Activated naive CD8-positive, alpha-beta T cell treated with anti-CD3 and anti-CD28 coated beads for 36 hours (primary cell): ENCODE measurements at places on chromosomes 16 and 17.

- no peak overlapping the region for H3K4me3 ChIP-seq
- DNase-seq, result no peak
- H3K4me1 ChIP-seq, result no peaks in the 10 kb centered on the region
- no peaks in the 10 kb centered on the region for H3K36me3 ChIP-seq
- H3K27ac ChIP-seq, result no peak overlapping the region
- peaks cover 16% of the 10 kb centered on the region for H3K27me3 ChIP-seq
Measured at GRCh38 chr16:58377932-58378331, 14.3 kb upstream of the GINS3 start.

DNA sequence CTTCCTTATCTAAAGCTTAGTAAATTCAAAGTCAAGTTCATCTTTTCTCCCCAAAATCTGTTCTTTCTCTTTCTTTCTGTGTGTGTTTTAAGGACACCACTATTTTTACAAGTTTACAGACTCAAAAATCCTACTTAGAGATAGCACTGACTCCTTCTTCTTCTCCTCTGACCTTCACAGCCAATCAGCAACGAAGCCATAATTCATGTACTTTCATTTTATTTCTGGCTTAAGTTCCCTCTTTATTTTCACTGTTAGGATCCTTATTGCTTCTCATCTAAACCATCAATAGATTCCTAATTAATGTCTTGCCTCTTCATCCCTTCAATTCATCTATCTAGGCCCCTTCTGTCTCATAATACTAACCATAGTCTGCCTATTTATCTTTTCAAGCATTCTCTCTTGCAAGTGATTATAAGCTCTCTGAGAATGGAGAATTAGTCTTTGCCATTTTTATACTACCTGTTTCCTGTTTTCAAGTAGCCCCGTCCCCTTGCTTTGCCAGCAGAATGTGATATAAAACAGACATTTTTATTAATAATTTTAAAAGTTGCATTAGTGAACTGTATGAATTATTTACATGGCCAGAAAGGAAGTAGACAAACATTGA, 27.0 kb downstream of the CDC27 start:
- H3K27me3 ChIP-seq, result no peaks in the 10 kb centered on the region
- H3K4me1 ChIP-seq, result peaks cover 17% of the 10 kb centered on the region
- no peak for DNase-seq
- H3K4me3 ChIP-seq, result no peak overlapping the region
- peak overlapping the region; percentile 43 for H3K27ac ChIP-seq

DNA sequence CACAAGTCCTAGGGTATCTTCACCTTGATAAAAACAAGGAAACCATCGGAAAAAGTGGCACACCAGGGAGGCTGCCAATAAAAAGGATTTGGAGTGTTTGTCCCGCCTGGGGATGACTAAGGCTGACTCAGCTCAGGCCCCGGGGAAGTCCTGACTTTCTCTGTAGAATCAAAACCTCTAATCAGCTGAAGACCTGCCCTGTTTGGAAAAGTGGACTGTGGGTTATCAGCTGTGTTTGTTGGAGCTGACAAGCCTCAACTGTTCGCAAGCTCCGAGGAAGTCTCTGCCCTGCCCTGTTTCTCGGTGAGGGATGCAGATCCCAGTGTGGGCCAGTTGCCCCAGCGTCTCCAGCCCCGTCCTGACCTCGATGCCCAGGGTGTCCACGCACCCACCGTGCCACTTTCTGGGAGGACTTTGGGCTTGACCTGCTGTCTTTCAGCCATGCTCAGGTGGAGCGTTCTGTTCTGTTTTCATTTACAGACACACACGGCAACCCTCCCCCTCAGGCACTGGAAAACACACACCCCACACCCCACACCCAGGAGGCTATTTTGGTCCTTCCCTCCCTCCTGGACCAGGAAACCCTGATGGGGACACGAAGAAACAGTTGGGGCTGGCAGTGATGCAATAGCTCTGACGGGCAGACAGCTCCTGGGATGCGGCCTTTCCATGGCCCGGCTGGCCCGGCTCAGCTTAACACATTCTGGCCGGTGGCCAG, 27.6 kb upstream of the PITPNA start:
- no peaks in the 10 kb centered on the region for H3K27me3 ChIP-seq
- H3K27ac ChIP-seq, result no peak overlapping the region
- H3K36me3 ChIP-seq, result no peaks in the 10 kb centered on the region
- DNase-seq, result no peak
- no peak overlapping the region for H3K4me3 ChIP-seq

DNA sequence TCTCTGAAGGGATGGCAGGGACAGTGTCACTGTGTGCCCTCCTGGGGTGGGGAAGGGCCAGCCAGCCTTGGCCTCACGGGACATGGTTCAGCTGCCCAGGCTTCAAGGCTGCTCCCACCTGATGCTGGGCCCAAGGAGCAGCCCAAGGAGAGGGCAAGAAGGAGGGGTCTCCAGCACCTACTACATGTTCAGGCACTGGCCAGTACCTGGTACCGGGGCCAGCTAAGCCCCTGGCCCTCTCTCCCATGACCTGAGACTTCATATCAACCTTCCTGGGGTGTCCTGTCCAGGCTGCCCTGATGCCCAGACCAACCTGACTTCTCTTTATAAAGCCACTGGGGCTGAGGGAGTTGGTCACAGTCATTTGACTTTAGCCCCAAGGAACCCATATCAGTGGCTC, 1.3 kb downstream of the USH1G start:
- no peak for DNase-seq
- H3K4me1 ChIP-seq, result no peaks in the 10 kb centered on the region
- H3K27ac ChIP-seq, result no peak overlapping the region
- no peaks in the 10 kb centered on the region for H3K36me3 ChIP-seq

DNA sequence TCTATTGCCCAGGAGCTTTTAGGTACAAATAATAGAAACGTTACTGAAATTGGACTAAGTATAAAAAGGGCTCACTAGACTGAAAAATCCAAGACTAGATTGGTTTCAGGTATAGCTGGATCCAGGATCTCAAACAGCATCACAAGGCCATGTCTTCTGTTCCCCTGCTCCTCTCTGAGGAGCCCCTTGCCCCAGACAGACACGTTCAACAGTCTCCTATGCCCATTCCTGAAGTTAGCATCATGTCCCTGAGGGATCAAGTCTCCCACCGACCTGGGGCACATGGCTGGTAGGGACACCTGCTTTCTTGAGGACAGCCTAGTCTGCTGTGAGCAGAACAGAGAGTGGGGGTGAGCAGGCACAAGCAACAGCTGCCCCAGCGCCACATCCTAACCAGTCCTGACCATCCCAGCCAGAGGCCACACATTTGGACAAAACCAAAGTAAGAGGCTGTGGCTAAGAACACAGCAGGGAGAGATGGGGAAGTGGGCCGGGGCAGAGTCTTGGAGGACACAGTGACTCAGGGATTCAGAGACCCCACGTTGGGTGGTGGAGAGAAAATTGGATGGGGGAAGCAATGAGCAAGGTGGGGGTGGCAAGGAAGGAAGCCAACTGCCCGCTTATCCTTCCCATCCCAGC, 10.5 kb upstream of the MMP2 start:
- DNase-seq, result no peak
- no peaks in the 10 kb centered on the region for H3K4me1 ChIP-seq
- no peaks in the 10 kb centered on the region for H3K27me3 ChIP-seq
- no peak overlapping the region for H3K4me3 ChIP-seq

- H3K27me3 ChIP-seq, result no peaks in the 10 kb centered on the region
- DNase-seq, result no peak
- no peak overlapping the region for H3K27ac ChIP-seq
- H3K36me3 ChIP-seq, result peaks cover 8% of the 10 kb centered on the region
- no peak overlapping the region for H3K4me3 ChIP-seq
Measured at GRCh38 chr17:43224146-43224705, 4.2 kb downstream of the CCDC200 start.

DNA sequence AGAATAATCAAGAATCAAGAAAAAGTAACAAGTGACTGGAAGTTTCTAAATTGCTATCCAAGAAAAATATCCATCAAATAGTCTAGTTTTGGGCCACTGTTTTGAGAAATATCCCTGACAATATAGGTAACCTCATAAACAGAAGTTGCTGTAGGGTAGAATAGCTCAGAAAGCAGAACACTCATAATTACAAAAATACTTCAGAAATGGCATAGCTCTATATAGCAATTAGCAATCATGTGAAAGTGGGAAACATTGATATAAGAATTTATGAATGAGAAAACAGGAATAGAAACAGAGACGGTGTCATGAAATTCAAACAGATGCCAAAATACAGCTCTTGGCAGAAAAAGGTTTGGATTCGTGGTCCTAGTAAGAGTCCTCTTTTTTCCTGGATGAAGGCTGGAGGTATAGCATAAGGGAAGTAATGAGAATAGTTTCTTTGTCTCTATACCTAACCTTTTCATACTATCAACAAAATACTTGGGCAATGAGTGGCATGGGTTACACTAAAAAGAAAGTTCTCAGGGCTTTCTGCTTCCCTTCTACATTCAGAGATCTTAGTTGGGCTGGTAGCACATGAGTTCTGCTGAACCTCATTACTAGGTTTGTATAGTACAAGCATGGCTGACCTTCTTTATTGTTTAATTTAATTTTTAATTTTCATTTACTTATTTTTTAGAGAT, 33.5 kb downstream of the SPAG9 start:
- no peak for DNase-seq
- H3K4me1 ChIP-seq, result peaks cover 10% of the 10 kb centered on the region
- H3K27ac ChIP-seq, result no peak overlapping the region
- H3K4me3 ChIP-seq, result no peak overlapping the region

DNA sequence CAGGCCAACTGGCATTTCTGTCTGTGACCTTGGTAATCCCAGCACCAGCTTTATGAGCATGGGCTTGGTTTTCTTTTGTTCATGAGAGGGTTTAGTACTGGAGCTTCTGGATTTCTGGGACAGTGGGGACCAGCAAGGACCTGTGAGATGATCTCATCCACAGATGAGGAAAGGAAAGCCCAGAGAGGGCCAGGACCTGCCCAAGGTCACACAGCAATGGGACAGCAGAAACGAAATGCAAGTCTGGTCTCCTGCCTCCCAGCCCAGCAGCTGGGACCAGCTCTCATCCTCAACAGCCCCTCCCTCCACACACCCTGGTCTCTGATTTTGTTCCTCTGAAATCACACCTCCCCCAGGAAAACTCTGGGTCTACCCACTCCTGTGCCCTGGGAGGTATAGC, 7.2 kb downstream of the SPPL2C start:
- DNase-seq, result no peak
- H3K27ac ChIP-seq, result no peak overlapping the region
- H3K27me3 ChIP-seq, result peaks cover 38% of the 10 kb centered on the region
- H3K4me1 ChIP-seq, result peaks cover 2% of the 10 kb centered on the region
- H3K36me3 ChIP-seq, result no peaks in the 10 kb centered on the region
- H3K4me3 ChIP-seq, result no peak overlapping the region

DNA sequence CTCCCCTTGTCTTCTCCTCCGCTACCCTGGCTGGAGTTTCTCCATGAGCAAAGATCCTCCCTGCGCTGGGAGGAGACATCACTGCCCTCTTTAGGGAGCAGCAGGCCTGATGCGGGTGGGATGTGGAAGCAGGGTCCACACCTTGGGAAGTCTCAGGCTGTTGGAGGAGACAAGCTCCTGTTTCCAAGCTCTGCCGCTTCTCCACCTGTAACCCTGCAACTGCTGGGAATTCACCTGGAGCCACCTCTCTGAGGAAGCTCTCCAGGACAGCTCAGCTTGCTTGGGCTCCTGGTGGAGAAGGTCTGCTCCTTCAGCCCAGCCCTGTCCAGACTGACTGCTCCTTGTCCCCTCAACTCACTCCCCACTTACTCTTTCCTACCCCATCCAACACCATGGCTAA, 14.8 kb upstream of the C17orf107 start:
- DNase-seq, result no peak
- H3K27me3 ChIP-seq, result no peaks in the 10 kb centered on the region
- no peak overlapping the region for H3K4me3 ChIP-seq

GRCh38 chr17:33460781-33461450, 167.8 kb upstream of the ASIC2 start:
- DNase-seq, result no peak
- H3K4me3 ChIP-seq, result no peak overlapping the region
- H3K4me1 ChIP-seq, result no peaks in the 10 kb centered on the region
- peaks cover 34% of the 10 kb centered on the region for H3K27me3 ChIP-seq
- H3K36me3 ChIP-seq, result no peaks in the 10 kb centered on the region

DNA sequence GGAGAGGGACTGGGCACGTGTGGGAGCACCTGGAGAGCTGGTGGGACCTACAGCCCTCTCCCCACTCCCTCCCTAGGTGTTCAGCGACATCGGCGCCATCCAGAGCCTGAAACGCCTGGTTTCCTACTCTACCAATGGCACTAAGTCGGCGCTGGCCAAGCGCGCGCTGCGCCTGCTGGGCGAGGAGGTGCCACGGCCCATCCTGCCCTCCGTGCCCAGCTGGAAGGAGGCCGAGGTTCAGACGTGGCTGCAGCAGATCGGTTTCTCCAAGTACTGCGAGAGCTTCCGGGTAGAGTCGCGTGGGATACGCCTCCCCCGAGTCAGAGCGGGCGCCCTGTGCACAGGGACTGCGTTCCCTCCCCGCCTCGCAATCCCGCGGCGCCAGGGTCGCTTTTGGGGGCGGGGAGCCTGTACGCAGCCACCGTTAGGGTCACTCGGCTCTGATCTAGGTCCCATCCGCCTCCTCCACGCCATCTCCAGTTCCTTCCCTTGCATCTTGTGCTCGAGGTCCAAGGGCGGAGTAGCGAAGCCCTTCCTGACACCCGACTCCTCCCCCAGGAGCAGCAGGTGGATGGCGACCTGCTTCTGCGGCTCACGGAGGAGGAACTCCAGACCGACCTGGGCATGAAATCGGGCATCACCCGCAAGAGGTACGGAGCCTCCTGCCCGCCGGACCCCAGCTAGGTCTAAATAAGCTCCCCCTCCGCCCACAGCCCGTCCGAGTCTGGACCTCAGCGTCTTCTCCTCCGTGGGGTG, 13.0 kb downstream of the SARM1 start:
- peaks cover 20% of the 10 kb centered on the region for H3K4me1 ChIP-seq
- peaks cover 31% of the 10 kb centered on the region for H3K36me3 ChIP-seq
- peaks cover 6% of the 10 kb centered on the region for H3K27me3 ChIP-seq
- peak overlapping the region; percentile 72 for H3K27ac ChIP-seq
- peak; percentile 69 for DNase-seq
- H3K4me3 ChIP-seq, result peak overlapping the region; percentile 88

GRCh38 chr17:73533127-73533526, 111.1 kb downstream of the SDK2 start:
- H3K36me3 ChIP-seq, result no peaks in the 10 kb centered on the region
- H3K4me1 ChIP-seq, result peaks cover 12% of the 10 kb centered on the region
- no peak overlapping the region for H3K27ac ChIP-seq
- H3K4me3 ChIP-seq, result no peak overlapping the region
- no peaks in the 10 kb centered on the region for H3K27me3 ChIP-seq

- no peak for DNase-seq
- no peaks in the 10 kb centered on the region for H3K27me3 ChIP-seq
- no peak overlapping the region for H3K27ac ChIP-seq
- peaks cover 27% of the 10 kb centered on the region for H3K4me1 ChIP-seq
- H3K36me3 ChIP-seq, result peaks cover 36% of the 10 kb centered on the region
- H3K4me3 ChIP-seq, result no peak overlapping the region
Measured at GRCh38 chr16:11691771-11692170, 23.5 kb downstream of the SNN start.

GRCh38 chr16:30989469-30990047, 4.6 kb downstream of the HSD3B7 start:
- no peak overlapping the region for H3K27ac ChIP-seq
- no peaks in the 10 kb centered on the region for H3K27me3 ChIP-seq
- no peaks in the 10 kb centered on the region for H3K36me3 ChIP-seq
